ENCODE measurements at places on chromosomes 5 and 9. TPM values are rescaled to one million over a fixed set of nuclear protein-coding genes. Genes with fewer than 3 reads are reported as not detected.

The CDH6 gene
- 1.1 TPM for total RNA-seq

The WDR38 gene
- not detected for total RNA-seq

The EIF4EBP3 gene
- 5.9 TPM for total RNA-seq

The TXNDC8 gene
- total RNA-seq = not detected

The LIFR gene
- total RNA-seq = 85.9 TPM

DNA sequence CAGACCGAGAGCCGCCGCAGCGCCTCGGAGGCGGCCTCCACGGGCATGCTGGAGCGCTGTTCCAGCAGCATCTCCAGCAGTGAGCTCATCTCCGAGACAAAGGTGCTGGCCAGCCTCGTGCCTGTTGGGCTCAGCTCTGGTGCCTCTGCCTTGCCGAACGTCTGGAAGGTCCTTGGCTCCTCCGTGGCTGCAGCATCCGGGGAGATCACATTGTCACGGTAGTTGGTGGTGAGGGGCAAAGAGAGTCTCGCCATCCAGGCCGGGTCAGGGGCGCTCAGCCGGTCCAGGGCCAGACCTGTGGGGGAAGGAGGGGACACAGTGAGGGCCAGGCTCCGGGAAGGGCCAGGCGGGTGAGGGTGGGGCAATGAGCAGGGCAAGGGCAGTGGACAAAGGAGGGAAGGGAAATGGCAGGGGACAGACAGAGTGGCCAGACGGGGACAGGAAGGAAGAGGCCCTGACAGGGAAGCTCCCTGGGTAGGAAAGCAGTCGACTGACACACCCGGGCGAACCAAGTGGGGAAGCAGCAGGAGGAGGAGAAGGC, 12.4 kb downstream of the PCDH12 start:
- DNase-seq = peak; percentile 69

DNA sequence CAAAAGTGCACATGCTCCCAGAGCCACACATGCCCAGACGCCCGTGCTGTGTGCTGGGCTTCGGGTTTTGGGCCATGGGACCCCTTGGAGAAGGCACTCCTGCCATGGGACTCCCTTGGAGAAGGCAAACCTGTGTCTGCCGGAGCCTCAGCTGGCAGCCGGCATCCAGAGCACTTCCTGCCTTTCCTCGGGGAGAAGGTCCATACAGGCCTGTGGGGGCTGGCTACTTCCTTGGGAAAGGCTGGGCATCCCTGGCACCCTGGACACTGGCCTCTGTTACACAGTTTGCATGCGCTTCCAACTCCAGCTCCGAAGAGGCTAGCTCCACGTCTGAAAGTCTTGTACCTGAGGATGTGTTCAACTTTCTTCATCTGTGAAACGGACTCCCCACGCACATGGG, 14.7 kb upstream of the IRX4 start:
- no peak for DNase-seq
